GM13977 (cell line): ENCODE measurements at places on chromosomes 2 and 18.
A peak's percentile ranks its signal among the peaks of the same experiment; 100 is the strongest.

GRCh38 chr2:173574324-173575112 is 219.8 kb downstream of the CDCA7 start:
- DNase-seq: no peak

DNA sequence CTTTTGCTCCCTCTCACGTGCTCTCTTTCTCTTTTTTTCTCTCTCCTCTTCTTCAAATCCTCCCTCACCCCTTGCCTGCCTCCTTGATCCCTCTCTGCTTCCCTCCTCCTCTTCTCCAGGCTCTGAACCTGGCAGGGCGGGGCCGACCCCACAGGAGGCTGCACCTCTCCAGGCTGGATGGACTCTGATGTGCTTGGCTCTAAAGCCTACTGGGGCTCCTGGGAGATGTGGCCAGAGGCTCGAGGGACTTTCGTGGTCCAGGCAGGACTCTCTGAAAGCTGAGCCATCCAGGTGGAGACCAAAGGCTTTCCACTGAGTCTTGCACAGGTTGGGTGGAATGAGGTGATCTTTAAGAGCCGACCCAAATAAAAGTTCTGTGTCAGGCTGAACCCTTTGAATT is 25.4 kb downstream of the DYSF start:
- DNase-seq: no peak

GRCh38 chr2:239247401-239248245 is 153.2 kb downstream of the HDAC4 start:
- DNase-seq: no peak

DNA sequence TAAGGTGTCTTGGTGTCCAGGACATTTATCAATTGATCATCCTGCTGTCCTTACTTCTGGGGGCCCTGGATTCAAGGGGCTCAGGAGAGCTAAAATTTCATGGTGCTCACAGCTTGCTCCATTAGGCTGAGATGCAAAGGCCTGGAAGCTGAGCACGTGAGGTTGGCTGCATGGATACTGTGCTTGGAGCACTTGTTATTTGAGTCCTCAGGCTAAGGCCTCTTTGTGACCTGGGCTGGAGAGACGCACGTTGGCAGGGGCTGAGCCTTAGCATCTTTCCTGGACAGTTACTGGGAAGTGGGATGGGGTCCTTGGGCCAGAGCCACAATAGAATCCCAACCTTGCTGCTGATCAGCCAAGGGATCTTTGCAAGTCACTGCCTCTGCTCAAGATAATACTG is 151.2 kb upstream of the HS6ST1 start:
- DNase-seq: no peak

DNA sequence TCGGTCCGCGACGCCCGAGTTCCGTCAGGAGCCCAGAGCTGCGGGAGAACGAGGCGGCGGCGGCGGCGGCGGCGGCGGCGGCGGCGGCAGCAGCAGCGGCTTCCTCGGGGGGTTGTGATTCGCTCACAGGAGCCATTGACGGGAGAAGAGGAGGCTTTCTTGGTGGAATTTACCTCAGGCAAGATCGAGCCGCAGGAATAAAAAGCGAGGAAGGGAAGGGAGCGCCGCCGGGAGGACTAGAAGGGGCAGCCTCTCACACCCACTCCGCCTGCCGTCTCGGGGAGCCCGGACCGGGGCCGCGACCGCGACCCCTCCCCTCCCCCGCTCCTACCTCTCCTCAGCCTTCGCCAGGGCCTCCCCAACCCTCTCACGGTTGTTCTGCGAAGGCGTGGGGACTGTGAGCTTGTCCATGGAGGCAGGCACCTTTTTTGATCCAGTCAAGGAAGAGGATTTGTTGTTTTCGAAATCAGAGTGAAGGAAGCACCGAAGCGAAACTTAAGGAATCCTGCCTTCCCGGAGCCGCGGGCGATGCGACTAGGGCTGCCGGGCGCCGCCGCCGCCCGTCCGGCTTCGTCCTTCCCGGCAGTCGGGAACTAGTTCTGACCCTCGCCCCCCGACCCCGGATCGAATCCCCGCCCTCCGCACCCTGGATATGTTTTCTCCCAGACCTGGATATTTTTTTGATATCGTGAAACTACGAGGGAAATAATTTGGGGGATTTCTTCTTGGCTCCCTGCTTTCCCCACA is 506 bp downstream of the BMPR2 start:
- no peak for DNase-seq

- peak; percentile 69 for DNase-seq
These were observed 36.1 kb upstream of the GPD2 start for GRCh38 chr2:156399950-156400705.

- DNase-seq: no peak
These were observed 65.3 kb upstream of the DNER start for GRCh38 chr2:229779650-229780049.

GRCh38 chr2:206482123-206482522 is 38.8 kb downstream of the ADAM23 start:
- DNase-seq: no peak

DNA sequence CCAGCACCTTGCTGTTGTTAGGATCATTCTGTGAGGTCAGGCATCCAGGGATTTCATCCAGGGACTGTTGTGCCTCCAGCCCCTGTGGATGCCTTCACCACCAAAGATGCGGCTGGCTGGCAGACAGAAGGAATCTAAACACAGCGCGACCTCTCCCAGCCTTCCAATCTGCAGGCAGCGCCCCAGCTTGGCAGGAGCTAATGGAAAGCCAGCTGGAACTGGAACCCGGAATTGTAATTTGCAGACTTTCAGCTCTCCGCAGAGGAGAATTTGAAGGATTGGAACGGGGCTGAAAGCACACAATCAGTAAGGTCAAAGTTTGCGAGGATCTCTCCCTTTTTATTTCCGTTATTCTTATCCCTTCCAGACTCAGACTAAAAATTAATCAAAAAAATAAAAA is 127.8 kb downstream of the TRIB2 start:
- no peak for DNase-seq

DNA sequence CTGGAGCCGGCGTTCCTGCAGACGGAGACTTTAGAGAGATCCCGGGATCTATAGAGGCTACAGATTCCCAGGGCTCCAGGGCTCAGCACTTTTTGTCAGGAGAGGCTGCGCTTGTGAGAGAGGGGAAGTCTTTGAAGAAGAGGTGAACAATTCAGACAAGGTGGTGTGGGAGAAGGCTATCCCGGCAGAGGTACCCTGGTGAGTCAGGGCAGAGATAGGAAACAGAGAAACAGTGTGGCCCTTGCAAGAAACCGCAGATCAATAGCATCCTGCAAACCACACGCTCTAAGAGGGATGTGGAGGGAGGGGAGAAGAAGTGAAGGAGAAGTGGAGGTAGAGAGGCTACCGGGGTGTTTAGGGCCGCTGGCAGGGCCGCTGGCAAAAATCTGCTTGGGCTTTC is 160.5 kb upstream of the APCDD1 start:
- no peak for DNase-seq

DNA sequence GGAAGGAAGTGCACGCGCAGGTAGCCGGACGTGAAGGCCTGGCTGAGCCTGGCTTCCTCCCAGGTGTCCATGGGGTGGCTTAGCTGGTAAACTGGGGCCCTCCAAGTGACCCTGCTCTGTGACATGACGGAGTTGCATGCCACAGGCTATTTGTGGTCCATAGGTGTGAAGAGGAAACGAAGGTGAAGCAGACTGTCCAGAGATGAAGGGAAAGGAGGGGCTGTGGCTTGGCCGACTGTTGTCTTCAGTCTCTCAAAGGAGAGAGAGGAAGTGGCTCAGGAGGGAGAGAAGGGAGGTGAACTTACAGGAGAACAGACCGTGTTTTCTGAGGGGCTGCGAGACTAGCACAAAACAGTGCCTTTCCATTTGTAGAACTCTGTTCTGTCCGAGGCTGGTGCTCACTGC is 19.3 kb downstream of the INPP5D start:
- DNase-seq: no peak

DNA sequence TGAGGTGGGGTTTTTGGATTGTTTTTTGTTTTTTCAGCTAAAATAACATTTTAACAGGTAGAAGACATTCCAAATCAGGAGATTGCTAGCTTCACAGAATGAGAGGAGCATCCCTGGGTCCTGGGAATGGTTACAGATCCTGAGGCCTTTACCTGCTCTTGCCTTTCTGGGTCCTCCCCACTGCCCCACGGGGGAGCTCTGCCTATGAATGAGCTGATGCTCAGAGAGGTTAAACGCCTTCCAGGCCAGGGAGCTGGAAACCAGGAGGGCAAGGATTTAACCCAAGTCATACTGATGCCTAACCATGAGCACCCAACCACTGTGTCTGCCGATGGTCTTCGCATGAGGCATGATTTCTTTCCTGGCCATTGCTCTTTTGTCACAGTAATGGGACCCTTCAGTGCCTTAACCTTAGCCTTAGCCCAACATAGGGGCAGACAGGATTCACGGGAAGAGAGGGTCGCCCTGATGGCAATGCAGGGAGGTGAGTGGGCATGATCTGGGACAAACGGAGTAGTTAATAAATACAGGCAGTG is 16.1 kb downstream of the MOCOS start:
- peak; percentile 1 for DNase-seq

DNA sequence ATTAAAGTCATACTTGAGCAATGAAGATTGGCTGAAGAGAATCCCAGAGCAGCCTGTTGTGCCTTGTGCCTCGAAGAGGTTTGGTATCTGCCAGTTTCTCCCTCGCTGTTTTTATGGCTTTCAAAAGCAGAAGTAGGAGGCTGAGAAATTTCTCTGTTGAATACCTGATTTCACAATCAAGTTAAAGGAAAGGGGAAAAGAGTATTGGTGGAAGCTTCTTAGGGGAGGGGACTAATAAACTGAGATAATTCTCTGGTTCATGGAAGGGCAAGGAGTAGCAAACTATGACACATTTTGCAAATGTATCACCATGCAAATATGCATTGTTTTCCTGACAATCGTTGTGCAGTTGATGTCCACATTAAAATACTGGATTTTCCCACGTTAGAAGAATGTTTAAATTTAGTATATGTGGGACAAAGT is at the start of gene IL1B:
IL1B (minus strand) TSS at position 85 of the 423 bp plus-strand sequence. CDS start 550 bp downstream, outside the sequence.
- no peak for DNase-seq

DNA sequence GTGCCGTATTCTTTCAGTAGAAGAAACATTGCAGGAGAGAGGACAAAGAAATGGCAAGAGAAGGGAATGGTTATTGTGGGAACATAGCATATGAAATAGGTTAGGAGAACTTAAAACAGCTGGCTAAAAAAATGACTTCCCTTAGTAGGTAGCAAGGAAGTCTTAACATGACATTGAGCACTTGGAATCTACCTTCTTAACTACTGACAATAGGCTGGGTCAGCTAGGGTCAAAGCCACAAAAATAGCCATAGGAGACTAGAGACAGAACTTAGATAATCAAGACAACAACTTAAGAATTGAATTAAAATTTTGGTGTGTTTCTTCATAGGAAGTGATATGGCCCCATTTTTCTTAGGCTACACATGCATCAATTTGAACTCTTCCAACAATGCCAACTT is 227.9 kb downstream of the TCF4 start:
- DNase-seq: no peak
